NCI-H1694 treated with DMSO at 0.1 percent for 48 hours (cell line): ENCODE measurements at places on chromosomes 1 and 21.

DNA sequence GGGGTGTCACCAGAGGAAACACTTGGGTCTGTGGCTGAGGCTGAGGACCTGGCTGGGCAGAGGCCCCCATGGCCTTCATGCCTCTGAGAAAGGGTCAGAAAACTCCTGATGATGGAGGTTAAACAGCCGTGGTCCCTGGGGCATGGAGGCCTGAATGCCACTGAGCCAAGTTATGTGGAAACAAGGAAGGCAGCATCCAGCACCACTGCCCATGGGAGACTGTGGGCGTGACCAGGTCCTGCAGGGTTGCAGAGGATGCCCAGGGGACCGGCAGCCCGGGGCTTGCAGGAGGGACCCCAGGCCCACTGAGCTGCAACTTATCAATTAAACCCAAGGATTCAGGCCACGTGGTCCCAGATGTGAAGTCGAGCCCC, 18.9 kb upstream of the COL6A2 start:
- DNase-seq: no peak

DNA sequence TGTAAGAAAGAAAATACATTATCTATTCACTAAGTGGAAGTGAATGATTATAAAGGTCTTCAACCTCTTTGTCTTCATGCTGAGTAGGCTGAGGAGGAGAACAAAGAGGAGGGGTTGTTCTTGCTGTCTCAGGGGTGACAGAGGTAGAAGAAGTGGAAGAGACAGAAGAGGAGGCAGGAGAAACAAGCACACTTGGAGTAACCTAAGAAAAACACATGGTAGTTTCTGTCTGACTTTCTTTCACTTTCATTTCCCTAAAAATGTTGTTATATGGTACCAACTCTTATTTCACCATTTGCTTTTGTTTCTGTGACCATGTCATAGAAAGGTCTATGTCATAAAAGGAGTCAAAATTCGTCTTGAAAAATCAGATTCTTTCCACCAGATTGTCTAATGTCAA, 696.6 kb upstream of the BRINP3 start:
- no peak for DNase-seq

DNA sequence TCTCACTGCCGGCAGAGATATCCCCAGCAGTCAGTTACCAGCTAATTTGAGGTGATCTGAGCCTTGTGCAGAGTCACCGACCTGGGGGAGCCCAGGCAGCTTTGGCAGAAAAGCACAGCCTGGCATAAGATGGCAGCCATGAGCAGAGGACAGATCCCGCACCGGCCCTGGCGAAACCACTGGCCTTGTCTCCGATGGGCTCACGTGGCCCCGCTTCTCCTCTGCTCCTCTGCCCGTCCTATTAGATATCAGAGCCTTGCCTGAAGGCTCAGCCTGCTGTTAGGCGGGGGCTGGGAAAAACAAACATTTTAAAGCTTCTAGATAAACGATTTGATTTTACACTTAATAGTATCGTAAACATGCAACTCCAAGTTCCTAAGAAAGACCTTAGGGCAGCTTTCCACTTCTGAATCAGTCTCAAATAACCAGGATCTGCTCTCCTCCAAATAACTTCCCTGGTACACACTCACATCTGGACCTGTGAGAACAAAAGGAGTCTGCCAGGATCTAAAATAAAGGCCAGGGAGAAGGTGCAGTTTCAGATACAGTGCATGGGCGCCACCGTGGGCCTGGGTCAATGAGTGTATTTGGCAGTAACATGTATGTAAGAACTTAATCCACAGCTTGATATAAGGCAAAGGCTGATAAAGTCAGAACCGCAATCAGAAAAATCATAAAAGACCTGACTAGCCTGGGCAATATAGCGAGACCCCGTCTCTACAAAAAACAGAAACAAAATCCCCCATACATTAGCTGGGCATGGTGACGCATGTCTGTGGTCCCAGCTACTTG, 10.0 kb downstream of the EDARADD start:
- DNase-seq: no peak

GRCh38 chr1:243730487-243731150, 119.4 kb downstream of the AKT3 start:
- DNase-seq: no peak

GRCh38 chr1:70706381-70707037, 295.4 kb downstream of the CTH start:
- no peak for DNase-seq

- DNase-seq: no peak
Observed at GRCh38 chr1:108854221-108855019, 2.5 kb downstream of the AKNAD1 start.

- no peak for DNase-seq
Observed at GRCh38 chr1:210981490-210981889, 152.5 kb downstream of the KCNH1 start.

GRCh38 chr1:1324084-1324523, 356 bp downstream of the INTS11 start:
- DNase-seq: no peak

DNA sequence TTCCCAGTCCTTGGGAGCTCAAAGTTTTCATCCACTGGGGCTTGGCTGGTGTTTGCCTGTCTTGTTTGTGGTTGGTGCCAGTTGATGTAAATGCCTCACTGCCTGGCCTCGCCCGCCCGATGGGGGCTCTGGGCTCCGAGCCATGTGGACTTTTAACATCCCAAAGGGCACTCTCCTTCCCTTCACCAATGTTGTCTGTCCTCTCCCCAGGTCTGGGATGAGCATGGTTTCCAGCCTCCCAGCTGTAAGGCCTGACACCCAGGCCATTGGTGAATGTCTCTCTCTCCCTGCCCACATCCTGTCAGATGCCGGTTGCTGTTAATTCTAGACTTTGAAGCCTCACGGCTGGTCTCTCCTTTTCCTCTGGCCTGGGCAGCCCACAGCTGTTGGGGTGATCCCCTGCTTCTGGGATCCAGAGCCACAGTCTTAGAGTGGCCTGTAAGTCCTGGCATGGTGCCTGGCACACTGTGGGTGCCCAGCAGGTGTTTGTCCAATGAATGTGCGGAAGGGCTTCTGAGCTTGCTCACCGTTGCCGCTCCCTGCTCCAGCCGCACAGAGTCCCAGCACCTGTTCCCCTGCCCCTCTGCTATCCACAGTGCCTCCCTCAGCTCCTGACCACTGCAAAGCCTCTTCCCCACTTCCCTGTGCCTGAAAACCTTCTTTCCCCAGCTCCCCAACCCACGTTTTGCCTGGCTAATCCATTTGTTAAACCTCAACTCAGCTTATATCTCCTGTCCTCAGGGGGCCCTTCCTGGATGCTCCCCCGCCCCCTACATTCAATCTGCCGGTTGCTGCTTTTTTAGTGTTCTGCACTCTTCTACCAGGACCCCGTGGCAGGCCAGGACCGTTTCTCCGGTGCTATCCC, 3.3 kb upstream of the C1orf174 start:
- DNase-seq: no peak

- DNase-seq: no peak
Observed at GRCh38 chr1:169062152-169062551, 44.3 kb upstream of the ATP1B1 start.

DNA sequence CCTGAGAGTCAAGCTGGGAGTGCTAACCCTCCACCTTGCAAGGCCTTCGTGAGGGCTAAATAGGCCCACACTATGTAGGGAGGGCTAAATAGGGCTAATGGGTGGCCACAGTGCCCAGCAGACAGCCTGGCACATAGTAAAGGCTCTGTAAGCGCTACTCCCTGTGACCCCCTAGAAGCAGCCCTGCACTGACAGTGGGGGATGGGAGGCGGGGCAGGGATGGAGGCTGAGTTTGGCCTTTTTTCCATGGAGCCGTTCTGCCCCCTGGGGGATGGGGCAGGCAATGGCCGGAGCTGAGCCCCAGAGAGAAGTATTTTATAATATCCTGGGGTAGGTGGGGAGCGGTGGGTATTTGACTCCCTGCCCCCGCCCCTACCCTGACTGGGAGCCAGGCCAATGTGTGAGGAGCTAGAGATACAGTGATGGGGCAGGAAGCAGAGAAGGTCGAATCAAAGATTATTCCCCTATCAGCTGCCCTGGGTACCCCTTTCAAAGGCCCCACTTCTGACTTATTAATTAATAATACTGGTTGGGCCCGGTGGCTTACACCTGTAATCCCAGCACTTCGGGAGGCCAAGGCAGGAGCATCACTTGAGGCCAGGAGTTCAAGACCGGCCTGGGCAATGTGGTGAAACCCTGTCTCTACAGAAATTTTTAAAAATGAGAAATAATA, 42.3 kb downstream of the LACTBL1 start:
- DNase-seq: peak; percentile 9

GRCh38 chr21:36603221-36603620, 95.7 kb upstream of the SIM2 start:
- DNase-seq: no peak

DNA sequence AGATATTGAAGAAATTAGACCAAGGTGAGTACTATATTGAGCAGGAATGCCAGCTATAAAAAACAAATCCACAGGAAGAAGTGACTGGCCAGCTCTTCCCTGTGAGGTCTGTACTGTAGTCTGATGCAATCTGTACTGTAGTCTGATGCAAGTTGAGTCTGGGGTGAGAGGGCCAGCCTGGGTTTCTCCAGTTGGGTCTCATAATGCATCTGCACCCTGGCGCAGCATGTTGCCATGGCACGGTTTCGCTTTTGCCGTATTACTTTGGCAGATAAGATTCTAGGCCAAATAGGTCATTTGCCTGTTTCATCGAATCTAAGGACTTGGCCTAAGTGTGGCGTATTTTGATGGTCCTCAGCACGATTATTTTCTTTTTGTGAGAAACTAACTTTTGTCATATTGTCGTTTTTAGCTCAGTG, 24.4 kb upstream of the PGD start:
- no peak for DNase-seq

GRCh38 chr21:41943851-41944250, 10.0 kb downstream of the C2CD2 start:
- no peak for DNase-seq

- no peak for DNase-seq
Observed at GRCh38 chr1:36118447-36119204, 6.4 kb downstream of the COL8A2 start.

DNA sequence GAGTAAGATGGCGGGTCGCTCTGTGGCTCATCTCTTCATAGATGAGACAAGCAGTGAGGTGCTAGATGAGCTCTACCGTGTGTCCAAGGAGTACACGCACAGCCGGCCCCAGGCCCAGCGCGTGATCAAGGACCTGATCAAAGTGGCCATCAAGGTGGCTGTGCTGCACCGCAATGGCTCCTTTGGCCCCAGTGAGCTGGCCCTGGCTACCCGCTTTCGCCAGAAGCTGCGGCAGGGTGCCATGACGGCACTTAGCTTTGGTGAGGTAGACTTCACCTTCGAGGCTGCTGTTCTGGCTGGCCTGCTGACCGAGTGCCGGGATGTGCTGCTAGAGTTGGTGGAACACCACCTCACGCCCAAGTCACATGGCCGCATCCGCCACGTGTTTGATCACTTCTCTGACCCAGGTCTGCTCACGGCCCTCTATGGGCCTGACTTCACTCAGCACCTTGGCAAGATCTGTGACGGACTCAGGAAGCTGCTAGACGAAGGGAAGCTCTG, 2.4 kb downstream of the TNFAIP8L2 start:
- no peak for DNase-seq

DNA sequence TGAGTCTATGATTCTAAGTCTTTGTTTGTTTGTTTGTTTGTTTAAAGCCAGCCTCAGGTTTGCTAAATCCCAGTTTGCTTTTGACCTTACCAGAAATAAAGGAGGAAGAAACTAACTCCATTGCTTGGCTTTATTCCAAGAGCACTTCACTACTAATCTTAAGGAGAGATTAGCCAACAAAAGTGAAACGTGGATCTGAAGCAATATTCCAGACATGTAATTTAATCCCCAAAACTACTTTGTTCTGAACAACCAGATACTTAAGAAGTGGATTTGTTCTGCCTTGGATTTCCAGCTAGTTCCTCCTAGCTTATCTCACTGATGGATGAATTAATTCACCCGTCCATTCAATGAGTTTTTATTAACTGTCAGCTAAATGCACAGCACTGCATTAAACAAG, 15.9 kb upstream of the CEP350 start:
- DNase-seq: no peak

DNA sequence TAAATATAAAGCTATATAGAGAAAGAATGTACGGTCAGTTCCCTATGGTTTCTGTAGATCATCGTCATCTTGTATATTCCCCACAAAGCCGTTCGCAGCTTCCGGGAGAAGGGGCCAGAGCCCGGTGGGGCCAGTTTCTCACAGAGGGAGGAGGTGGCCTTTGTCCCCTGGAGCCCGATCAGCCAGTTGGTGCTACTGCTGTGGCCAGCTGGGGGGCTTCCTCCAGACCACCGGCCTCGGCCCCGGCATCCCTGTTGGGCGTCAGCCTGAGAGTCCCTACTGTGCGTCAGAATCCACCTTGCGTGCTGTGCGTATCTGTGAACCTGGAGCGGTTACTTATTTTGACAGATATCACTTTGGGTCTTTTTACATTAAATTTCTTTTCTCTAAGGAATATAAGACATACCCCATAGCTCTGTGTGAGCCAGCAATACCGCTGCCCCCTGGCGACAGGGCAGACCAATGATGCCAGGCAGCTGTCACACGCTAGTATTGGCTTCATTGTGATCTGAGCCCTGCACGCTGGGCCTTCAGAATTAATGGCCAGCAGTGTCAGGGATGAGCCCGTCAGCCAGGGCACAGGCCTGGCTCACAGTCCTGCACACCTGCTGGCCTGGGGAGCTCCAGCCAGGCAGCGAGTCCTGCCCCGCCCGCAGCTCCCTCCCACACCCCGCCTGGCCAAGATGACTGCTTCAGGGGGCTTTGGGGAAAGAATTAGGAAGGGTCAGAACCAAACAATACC, 145.9 kb downstream of the PGBD5 start:
- no peak for DNase-seq

- no peak for DNase-seq
Observed at GRCh38 chr1:199422206-199422605, 605.3 kb upstream of the NR5A2 start.

DNA sequence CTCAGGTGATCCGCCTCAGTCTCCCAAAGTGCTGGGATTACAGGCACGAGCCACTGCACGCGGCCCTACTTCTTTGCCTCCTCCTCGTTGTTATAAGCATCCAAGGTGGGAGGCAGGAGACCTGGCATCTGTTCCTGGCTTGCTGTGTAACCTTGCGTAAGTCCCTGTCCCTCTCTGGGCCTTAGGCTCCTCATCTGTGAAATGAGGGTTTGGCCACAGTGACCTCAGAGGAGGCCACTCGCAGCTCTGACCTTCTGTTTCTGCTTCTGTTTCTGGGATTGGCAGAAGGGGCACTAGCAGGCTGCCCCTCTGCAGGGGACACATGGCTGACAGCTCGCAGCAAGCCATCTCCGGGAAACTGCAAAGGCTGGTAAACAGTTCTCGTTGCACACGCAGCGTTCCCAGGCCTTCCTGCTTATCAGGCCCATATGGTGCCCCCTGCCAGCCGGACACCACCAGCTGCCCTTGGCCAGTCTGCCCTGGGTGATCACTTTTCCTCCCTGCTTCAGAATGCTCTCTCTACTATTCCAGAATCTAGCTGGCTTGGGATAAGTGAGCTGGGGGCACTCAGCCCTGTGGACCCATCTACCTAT, 2.6 kb upstream of the LDLRAP1 start:
- DNase-seq: no peak
